ENCODE measurements at places on chromosomes 12 and 14.

GRCh38 chr12:46391630-46392029, 19.1 kb upstream of the SLC38A2 start:
- DNase-seq = peak; percentile 97

DNA sequence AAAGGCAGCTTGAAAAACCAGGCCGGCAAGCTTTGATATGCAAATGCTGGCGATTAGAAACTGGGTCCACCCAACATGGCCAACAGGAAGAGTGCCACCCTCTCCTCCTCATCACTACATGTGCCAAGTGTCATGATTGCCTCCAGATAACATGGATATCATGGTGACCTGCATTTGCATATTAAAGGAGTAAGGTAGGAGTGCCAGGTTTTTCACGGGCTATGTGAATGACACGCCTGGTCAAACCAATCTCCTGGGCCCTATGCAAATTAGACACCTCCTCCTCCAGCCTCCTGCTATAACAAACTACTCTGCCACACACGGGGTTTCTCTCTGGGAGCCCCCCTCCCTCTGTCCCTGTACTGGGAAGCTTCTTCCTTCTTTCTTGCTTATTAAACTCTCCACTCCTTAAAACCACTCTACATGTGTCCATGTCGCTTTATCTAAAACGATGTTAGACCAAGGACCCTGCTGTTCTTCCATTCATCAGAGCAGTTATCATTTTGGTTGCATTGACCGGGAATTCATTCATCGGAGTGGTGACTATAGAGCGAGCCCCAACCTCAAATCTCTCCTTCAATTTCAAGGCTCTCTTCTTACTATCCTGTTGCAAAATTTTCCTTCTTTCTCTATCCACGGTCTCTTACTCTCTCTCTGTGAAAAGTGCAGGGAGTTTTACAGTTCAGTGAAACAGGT, 27.5 kb downstream of the APOBEC1 start:
- no peak for DNase-seq

DNA sequence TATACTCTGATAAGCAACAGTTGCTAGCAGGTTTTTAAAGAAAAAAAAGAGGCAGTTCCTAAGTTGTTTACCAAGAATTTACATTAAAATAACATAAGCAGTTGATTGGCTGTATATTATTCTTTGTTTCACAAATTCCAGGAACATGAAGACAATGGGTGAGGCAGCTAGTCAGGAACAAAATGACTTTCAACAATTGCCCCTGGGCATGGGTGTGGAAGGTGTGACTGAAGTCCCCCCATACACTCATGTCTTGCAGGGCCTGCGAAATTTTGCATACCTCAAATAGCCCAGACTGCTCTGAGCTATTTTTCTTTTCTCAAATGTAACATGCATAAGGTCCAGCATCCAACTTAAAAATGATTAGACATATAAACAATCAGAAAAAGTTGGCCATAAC, 267.2 kb upstream of the DIO3 start:
- no peak for DNase-seq

DNA sequence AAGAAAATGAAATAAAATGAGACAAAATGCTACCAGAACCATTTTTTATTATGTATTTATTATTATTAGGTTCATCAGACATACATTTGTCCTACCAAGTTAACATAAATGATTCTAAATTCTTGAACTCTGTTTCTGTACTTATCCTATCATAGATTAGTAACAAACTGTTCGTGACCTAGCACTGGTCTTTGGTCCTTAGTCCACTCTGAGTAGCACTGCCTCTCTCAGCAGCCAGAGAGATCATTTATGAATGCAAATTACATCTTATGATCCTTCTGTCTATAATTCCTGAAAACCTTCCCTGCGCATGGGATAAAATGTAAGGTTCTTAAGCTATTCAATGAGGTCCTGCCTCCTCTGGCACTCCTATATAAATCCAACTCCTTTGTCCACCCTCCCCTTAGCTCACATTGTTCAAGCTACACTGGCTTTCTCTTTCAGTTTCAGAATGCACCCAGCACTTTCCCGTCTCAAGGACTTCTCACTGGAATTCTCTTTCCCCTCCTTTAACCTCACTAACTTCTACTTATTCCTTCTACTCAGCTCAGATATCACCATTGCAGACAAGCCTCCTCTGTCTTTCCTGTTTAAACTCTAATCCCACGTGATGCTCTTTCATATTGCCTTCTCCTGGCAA, 17.1 kb downstream of the PDZRN4 start:
- DNase-seq = no peak

GRCh38 chr14:100629696-100630095, 42.5 kb upstream of the BEGAIN start:
- DNase-seq = no peak

DNA sequence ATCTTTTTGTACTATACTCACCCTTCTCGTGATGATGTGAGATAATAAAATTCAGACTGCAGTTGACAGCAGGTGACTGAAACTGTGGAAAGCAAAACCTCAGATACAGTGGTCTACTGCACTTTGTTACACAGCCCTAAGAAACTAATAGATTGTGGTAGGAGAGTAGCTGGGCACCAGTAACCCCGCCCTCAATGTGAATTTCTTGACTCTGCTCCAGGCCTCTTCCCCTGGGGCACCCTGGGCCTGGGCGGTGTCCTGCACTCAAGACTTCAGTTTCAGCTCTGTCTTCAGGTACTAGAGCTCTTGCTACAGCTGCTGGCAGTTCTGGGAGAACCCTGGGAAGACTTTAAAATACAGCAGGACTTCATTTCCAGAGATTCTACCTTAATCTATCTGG, 197.6 kb upstream of the AVPR1A start:
- no peak for DNase-seq

- no peak for DNase-seq
Measured at GRCh38 chr12:112162241-112162790, 37.0 kb downstream of the TRAFD1 start.

- DNase-seq = no peak
Measured at GRCh38 chr14:55571125-55571889, 8.7 kb upstream of the KTN1 start.

GRCh38 chr12:8033153-8034044, 883 bp downstream of the FOXJ2 start:
- DNase-seq = peak; percentile 73

DNA sequence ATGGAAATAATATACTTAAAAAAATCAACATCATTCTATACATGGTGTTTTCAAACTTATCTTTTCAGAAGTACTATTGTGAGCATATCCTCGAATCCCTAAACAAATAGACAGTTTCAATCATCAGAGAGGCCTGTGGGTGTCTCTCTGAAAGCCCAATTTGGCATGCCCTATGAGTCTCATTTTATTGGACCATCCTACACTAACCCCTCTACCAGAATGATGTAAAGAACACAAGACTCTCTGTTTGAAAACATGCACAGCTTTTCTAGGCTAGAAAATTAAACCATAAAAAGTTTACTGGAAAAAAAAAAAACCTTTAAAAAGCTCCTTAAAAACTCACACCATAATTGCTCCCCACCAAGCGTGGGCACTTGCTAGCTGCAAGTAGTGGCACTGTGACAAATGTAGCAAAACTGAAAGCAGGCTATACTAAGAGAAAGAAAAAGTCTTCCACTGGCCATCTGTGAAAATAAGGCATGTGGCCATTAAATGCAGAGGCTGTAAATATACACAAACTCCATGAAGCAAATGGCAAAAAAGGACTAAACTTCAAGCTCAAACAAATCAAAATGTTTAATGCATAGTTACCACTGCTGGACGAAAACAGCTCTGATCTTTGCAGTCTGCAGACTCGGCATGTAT, 394.2 kb downstream of the SOX5 start:
- DNase-seq = no peak

DNA sequence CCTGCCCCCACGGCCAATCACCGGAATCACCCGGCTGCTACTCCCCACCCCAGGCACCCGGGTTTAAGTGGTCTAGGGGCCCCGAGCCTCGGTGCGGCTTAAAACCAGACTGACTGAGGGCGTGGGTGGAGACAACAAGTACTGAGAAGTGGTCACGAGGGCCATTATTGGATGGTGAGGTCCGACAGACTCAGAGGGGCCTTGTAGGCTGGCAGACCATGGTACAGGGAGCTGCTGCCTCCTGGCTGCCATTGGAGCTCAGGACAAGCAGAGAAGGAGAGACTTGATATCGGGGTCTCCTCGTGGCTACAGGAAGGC, 54.1 kb downstream of the FBRSL1 start:
- DNase-seq = no peak

Data from fibroblast of skin of right biceps (primary cell).